ENCODE measurements at places on chromosomes 7 and 10.

DNA sequence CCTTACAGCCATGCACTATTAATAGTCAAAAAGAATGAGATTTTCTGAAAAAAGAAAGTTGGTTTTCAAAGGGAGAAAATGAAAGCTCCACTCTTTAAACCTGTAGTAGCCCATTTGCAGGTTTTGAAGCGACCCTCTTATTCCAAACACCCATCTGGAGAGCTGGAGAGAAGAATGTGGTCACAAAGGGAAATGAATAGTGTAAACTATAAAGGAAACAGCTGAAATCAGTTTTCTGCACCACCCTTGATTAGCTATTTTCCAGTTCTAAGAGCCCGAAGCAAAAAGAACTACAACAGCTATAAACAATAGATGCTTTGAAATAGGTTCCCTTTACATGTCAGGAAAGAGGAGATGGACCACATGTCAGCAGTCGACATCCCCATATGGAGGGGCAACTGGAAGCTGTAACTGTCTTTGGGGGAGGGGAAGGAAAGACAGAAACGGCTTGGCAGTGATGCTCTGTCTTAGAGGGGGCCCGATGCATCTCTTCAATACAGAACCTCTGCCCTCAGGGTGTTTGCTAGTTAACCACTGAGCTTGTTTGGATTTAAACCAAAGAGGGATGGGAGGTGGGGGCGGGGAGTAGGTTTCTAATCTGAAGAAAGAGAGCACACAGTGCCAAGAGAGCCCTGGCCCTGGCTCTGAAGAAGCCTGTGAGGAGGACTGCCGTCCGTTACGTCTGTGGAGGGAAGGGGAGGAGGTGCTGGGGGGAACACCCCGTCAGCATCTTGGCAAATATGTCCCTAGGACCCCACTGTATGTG, 55.3 kb downstream of the CPVL start:
- no peak for DNase-seq

DNA sequence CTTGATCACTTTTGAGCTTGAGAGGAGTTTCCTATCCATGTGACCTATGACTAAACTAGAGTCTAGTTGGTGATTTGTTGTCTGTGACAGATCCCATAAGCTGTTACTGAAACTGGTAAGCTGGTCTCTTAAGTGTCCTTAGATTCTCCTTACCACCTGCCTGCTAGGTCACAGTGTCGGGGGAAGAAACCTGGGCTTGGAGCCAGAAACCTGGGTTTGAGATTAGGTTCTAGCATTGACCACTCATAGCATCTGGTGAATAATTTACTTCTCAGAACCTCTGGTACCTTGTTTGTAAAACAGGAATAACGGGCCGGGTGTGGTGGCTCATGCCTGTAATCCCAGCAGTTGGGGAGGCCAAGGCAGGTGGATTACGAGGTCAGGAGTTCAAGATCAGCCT, 21.8 kb upstream of the ITPRID1 start:
- DNase-seq: no peak

GRCh38 chr10:133127291-133128125, 32.5 kb upstream of the KNDC1 start:
- no peak for DNase-seq

GRCh38 chr10:15789793-15790525, 70.2 kb upstream of the ITGA8 start:
- no peak for DNase-seq

DNA sequence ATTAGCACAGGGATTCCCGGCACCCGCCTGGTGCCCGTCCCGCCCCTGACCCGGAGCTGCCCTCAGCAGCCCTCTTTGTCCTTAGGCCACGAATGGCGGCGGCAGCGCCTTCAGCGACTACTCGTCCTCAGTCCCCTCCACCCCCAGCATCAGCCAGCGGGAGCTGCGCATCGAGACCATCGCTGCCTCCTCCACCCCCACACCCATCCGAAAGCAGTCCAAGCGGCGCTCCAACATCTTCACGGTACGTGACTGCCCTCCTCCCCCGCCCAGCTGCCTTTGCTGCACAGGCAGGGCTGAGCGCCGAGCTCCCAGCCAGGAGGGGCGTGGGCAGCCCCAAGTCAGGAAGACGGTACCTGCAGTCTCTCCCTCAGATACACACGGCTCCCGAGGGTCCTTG, 33.6 kb downstream of the AGAP3 start:
- no peak for DNase-seq

DNA sequence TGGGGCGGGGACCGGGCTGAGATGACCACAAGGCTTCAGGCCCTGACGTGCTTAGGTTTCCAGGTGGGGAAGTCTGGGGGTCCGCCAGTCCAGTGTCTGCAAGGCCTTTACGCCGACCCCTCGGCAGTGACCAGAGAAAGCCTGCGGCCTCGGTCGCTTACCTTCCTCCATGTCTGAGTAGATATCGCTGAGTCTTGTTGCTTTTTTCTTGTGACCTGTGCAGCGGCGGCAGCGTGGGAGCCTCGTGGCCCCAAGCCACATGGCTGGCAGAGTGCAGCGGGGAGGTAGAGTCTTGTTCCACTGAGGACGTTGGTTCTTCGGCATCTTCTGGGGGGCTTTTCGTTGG, 329 bp downstream of the NOLC1 start:
- DNase-seq: no peak

GRCh38 chr7:52260046-52260665, 775.3 kb upstream of the POM121L12 start:
- no peak for DNase-seq

- DNase-seq: no peak
Observed at GRCh38 chr7:111667488-111667887, 105.2 kb upstream of the IMMP2L start.

- no peak for DNase-seq
Observed at GRCh38 chr10:84179059-84179710, 5.6 kb downstream of the GPR15LG start.

GRCh38 chr10:25683344-25683743, 250.7 kb upstream of the MYO3A start:
- no peak for DNase-seq

GRCh38 chr10:84946904-84947303, 618.5 kb downstream of the CCSER2 start:
- DNase-seq: no peak

DNA sequence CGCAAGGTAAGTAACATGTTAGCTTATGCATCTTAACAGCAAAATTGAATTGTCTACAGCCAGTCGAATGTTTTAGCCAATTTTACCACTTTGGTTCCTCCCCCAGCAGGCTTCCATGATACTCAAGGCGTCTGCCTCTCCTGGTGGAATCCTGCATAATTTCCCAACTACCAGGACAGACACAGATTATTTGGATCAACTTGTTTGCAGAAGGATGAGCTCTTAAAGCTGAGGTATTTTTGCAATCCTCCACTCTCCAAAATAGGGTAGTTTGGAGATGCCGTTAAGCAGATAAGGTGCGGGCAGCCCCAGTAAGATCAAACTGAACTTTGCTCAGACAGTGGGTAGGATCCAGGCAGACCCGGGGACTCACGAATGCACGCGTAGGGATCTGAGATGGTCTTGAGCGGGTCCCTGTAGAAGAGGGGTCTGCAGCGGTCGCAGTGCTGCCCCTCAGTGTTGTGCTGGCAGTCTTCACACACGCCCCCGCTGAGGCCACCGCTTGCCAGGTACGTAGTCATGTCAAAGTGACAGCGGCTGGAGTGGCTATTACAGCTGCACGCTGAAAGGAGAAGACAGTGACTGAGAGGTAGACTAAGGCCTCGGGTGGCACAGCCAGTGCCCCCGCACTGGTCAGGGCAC, 27.4 kb downstream of the LAMB4 start:
- no peak for DNase-seq

DNA sequence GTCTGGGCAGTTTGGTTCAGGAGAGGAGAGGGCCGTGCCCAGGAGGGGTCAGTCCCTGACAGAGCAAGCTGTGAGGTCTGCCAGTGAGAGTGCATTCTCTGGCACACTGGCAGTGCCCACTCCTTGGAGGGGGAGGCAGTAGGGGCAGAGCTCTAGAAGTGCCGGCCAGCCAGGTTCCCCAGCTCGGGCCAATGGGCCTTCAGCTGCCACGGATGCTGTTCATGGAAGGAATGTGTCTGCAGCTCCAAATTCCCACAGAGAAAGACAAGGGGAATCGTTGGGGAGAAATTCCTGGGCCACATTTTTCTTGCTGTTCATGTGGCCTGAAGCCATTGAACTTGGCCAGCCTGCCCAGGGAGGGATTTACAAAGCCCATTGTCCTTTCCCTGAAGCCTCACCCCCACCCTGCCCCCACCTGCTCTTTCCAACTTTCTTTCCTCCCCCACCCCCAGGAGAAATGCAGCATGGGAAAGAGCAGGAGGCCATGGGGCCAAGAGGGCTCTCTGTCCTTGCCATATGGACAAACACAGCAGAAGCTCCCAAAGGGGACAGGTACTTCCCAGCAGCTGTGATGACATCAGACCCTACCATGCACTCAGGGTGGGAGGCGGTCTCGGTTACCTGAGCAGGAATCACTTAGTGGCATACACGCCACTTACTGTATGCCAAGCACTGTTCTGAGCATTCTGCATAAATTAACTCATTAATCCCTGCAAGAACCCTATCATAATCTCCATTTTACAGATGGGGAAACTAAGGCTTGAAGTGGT, 70.7 kb downstream of the ARHGAP22 start:
- DNase-seq: no peak

DNA sequence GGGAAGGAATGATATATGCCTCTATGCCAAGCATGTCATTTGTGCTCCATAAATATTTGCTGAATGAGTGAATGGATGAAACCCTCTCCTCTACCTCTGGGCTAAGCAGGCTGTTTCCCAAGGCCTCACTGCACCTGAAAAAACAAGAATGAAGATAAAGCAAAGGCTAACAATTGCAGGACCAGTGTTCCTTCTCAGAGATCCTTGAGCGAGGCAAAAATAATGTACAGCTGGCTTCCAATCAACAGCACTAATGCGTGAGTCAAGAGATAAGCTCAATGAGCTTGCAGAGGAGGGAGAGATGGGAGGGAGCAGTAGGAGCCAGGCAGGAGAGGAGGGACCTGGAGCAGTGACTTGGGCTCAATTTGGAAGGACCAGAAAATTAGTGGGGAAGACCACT, 144.5 kb upstream of the NFE2L3 start:
- DNase-seq: no peak

- DNase-seq: no peak
Observed at GRCh38 chr10:63331586-63331985, 134.2 kb downstream of the JMJD1C start.

GRCh38 chr7:137935884-137936508, 65.9 kb downstream of the CREB3L2 start:
- DNase-seq: no peak

GRCh38 chr7:149624006-149624405, 126.4 kb upstream of the ZNF746 start:
- DNase-seq: no peak

- no peak for DNase-seq
Observed at GRCh38 chr10:102453502-102453901, 2.2 kb upstream of the C10orf95 start.

- no peak for DNase-seq
Observed at GRCh38 chr10:123117644-123118417, 17.9 kb upstream of the HMX3 start.

- no peak for DNase-seq
Observed at GRCh38 chr10:51879238-51879637, 179.8 kb upstream of the CSTF2T start.

DNA sequence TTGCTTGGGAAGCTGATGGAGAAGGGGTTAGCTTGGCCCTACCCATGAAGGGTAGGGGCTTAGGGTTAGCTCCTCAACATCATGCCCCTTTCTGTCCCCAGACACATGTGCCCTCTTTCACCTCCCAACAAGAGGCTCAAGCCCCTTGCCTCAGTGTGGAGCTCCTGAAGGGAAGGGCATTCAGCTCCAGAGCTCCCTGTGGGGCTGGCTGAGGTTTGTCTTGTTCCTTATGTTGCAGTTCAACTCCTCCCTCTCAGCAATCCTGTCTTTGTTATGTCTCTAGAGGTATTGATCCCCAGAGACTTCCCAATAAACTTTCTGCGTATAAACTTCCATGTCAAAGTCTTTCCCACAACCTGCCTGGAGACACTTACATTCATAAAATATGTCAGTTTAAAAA, 252.2 kb upstream of the SP4 start:
- DNase-seq: no peak

DNA sequence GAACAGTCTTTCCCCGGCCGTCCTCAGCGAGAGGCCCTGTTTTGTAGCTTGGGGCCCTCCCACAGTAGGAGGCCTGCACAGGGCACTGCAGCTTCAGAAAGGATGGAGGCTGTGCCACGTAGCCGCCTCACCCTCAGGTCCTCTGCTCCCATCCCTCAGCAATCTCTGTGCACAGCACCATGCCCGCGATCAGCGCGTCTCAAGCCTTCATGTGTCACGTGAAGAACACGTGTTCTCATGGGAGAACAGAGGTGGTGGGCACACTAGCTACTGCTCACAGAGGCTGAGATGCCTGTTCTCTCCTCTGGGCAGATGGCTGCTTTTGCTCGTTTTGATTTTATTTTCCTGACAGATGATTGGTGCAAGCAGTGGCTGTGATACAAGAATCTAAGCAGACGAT, 8.5 kb upstream of the SHH start:
- no peak for DNase-seq

GRCh38 chr7:143013893-143014292, 13.0 kb downstream of the OR9A2 start:
- no peak for DNase-seq

- no peak for DNase-seq
Observed at GRCh38 chr7:143205560-143206293, 16.1 kb upstream of the TAS2R40 start.

GRCh38 chr7:47746468-47746867, 164.6 kb upstream of the TNS3 start:
- no peak for DNase-seq

- DNase-seq: no peak
Observed at GRCh38 chr10:49177391-49178355, 10.5 kb downstream of the TMEM273 start.

DNA sequence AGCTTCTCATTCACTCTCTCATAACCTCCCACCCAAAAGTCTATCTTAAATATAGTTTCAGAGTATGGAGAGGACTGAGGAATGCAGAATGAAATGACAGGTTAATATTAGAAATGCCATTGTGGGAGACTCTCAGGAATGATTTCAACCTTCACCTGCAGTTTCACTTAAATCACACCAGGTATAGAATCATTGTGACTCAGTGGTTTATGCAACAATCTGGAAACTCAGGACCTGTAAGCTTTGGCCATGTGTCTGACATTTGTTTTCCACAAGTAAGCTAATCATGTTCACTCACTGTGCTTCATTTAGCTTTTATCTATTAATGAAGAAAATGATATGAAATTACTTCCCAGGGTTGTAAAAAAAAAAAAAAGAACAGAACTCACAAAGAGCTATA, 8.7 kb upstream of the PTPN12 start:
- no peak for DNase-seq

- no peak for DNase-seq
Observed at GRCh38 chr10:100129424-100129823, 47.8 kb upstream of the CPN1 start.

- no peak for DNase-seq
Observed at GRCh38 chr10:108132303-108132702, 967.8 kb upstream of the SORCS1 start.

GRCh38 chr7:64046041-64046389, 781 bp downstream of the ZNF727 start:
- DNase-seq: no peak

DNA sequence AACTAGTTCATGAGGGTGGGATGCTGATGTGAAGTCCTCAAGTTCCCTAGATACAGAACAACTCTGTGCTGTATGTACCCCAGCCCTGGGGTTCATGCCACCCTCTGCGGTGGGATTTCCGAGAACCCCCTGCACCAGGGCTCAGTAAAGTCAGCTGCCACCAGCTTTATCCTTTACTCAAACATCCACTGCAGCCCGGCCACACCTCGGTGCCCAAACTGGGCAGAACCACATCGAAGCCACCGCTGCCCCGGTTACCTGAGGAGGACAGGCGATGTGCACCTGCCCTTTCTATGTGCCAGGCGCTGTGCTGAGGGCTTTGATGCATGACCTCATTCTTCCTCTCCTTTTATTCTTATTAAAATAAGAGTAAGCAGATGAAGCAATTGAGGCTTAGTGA, 9.9 kb upstream of the CALML5 start:
- DNase-seq: no peak

All from cortex of kidney (tissue), 1 donor.